ENCODE measurements at places on chromosomes 4 and X. TPM values are rescaled to one million over a fixed set of nuclear protein-coding genes. Genes with fewer than 3 reads are reported as not detected.

GRCh38 chrX:44253575-44253942 lies 89.9 kb downstream of the EFHC2 start:
- no peak for DNase-seq

GRCh38 chr4:141192564-141192963 lies 28.1 kb upstream of the ZNF330 start:
- DNase-seq: no peak

GRCh38 chr4:41024556-41025491 lies 189.5 kb downstream of the APBB2 start:
- DNase-seq: no peak

DNA sequence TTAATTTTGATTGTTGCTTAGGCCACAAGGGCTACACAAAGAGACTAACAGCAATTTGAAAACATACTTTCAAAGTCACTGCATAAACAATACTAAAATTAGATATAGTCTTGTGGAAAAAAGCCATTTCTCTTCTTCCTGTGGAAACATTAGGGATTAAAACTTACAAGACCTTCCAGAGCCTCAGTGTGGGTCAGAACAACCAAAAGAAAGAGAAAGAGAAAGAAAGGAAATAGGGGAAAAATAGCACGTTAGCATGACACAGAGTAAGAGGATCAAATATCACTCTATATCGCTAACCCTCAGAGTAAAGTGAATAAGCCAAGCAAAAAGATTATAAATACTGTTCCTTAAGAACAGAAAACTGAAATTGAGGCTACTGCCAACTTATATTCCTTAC lies 127.8 kb upstream of the DIAPH2 start:
- no peak for DNase-seq

GRCh38 chr4:182600093-182600492 lies 317.1 kb downstream of the DCTD start:
- DNase-seq: no peak

DNA sequence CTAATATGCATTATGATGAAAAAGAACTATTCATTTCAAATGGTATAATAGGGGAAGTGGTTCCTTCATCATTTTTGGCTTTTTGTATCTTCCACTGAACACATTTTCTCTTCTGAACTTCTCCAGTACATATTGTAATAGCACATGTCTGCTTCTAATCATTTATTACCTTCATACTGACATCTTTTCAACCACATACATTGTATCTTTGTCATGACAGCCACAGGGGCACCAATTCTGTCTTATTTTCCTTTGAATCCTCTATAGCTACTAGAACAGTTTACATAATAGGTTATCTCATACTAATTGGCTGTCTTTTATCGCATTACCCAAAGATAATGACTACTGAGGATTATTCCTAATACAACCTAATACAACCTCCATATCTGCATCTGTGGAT lies 37.7 kb downstream of the PALLD start:
- DNase-seq: no peak

- no peak for DNase-seq
Measured at GRCh38 chr4:107791902-107792301, 32.8 kb upstream of the SGMS2 start.

DNA sequence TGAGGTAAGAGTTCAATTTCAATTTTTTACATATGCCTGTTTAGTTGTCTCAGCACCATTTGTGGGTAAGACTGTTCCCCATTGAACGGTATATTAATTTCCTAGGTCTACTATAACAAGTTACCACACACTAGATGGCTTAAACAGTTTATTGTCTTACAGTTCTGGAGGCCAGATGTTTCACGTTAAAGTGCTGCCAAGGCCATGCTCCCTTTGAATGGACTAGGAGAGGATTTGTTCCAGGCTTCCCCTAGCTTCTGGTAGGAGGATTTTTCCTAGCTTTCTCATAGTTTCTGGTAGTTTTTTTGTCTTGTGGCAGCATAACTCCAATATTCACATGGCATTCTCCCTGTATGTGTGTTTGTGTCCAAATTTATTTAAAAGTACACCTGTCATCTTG lies 149.3 kb upstream of the CYSLTR1 start:
- no peak for DNase-seq

DNA sequence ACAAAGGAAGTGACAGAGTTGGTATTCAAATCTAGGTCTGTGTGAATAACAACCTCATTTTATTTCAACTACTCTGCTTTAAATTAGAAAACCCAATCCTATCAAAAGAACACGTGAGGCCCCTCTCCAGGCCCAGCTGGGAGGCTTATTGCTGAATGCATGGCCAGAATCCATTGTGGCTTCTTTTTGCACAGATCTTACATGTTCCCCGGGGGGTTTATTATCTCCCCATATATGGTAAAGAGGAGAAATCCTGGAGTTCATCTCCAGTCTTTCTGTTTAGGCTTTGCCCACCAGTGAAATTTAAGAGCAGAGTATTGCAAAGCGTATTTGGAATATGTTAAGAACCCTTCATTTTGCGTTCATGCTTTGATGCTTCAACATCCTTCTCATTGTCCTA lies 655.6 kb downstream of the IL1RAPL1 start:
- no peak for DNase-seq

DNA sequence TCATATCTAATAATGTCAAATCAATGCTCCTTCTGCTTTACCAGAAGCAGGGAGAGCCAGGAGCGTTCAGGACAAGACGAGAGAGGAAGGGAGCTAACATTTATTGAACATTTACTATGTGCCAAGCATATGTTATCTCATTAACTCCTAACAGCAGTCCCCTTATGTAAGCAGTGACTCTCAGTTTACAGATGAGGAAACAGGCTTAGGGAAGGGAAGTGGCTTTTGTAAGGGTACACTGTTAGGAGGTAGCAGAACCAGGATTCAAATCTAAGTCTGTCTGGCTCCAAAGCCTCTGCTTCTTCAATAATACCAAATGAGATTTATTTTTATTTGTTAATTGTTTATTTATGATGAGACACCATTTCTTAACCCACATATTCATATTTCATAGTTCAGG lies 2.6 kb upstream of the STARD8 start:
- no peak for DNase-seq

FOXR2 gene
- total RNA-seq: not detected

HDX gene
- 9.6 TPM for total RNA-seq

SLC6A14 gene
- total RNA-seq: not detected

All from glomerular endothelial cell (primary cell).